Inflammatory macrophage treated with lipopolysaccharide for 4 hours (primary cell): ENCODE measurements at places on chromosomes 1 and 21.

DNA sequence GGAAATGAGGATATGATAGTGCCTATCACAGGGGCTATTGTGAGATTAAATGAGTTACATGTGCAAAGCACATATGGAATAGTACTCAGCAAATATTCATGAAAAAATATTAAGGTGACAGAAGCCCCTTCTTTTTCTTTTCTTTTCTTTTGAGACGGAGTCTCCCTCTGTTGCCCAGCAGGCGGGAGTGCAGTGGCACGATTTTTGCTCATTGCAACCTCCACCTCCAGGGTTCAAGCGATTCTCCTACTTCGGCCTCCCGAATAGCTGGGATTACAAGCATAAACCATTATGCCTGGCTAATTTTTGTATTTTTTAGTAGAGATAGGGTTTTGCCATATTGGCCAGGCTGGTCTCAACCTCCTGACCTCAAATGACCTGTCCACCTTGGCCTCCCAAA, 139.4 kb downstream of the HIVEP3 start:
- DNase-seq, result no peak

DNA sequence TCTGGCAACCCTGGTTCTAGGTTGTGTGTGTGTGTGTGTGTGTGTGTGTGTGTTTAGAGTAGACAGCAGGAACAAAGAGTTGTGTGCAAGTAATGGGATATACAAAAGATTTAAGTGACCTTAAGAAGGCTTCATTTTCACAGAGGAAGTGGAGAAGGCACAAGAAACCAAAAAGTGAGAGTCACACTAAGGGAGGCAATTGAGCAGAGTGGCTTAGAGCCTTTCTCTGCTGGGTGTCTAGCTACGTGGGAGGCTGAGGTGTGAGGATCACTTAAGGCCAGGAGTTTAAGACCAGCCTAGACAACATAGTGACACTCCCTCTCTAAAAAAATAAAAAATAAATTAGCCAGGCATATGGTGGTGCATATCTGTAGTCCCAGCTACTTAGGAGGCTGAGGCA, 44.4 kb upstream of the HAO2 start:
- no peak for DNase-seq

DNA sequence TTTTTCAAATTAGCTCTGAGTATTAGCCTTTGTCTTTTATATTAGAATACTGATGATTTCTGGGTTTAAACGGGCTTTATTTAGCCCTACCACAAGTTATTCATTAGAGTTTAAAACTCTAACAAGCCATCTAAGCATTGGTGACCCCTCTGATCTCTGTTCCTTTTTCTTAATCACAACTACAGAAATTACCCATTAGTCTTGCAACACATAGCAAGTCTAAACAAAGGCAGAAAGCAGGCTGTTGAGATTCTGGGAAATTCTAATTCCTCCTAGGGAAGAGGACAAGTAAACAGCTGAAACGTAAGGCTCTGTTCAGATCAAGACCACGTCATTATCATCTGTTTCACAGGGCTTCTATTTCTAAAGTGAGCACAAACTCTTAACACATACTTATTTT, 491.2 kb upstream of the ZRANB2 start:
- DNase-seq, result peak; percentile 27

- no peak for DNase-seq
Measured at GRCh38 chr1:5576011-5576672, 416.1 kb downstream of the NPHP4 start.

DNA sequence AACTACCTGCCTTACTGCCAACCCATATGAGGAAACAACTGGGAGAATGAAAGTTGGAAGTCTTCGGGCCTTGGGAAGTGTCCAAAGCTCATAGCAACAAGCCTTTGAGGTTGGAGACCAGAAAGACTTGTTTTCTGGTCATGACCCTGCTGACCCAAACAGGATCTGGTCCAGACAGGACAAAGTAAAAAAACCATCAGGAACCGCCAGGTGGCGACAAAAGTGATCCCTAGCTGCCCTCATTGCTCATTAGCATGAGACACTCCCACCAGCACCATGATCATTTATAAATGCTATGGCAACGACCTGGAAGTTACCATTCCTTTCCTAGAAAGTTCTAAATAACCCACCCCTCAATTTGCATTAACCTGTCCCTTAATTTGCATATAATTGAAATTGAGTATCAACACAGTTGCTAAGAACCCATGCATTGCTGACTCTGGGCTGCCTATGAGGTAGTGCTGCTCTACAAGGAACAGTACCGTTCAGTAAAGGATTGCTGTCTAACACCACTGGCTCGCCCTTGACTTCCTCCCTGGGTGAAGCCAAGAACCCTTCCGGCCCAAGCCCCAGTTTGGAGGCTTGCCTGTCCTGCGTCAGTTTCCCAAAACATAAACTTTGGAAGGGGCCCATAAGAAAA, 89.0 kb downstream of the URB2 start:
- DNase-seq, result peak; percentile 6

DNA sequence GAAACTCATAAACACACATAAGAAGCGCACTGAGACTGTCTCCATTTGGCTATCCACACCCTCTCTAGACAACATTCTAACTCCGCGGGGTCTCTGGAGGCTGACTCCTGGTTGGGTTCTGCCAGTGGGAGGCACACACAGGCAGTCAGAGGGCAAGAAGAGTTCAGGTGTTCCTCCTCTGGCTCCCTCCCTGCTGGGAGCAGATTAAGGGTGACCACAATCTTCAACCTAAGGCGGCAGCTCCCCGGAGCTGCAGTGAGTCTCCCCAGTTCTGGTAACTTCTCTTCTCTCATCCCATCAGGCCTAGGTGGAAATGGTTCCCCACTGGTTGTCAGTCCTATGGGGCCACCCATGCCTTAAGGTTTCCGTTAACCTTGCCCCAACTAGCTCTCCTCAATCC, 7.4 kb upstream of the TENT5C start:
- DNase-seq, result no peak

DNA sequence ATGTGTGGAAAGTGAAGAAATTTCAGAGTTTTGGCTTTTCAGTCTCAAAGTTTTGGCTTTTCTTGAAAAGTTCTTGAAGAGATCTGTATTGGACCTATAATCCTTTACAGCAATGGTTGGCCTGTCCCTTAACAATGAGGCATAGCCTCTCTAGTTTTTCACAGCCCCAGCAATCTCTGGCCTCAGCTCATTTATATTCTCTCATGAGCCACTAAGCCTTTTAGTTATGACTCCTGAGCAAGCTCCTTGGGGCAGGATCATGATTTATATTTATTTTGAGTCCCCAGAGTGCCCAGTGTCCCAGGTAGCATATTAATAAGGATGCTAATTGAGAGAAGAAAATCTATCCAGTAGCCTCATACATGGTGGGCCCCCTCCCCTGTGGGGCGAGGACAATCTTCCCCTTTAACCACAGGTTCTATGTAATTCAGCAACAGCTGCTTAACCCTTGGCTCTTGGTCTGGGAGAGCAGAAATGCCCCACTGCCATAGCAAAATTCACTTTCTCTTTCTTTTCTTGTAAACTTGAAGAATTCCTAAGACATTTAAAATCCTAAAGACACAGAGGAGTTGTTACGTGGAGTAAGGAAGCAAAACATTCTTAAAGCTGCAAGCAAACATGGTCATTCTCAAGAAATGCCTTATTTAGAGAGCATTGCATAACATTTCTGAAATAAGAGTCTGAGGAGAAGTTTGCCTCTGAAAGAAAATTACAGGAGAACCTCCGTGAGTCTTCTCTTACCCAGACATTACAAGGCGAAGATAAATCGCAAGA, 6.3 kb downstream of the NGF start:
- DNase-seq, result no peak

- no peak for DNase-seq
Measured at GRCh38 chr21:27582948-27583430, 616.1 kb upstream of the ADAMTS5 start.

GRCh38 chr1:32743380-32744070, 41.0 kb upstream of the SYNC start:
- no peak for DNase-seq

- DNase-seq, result no peak
Measured at GRCh38 chr1:185581020-185581419, 153.2 kb upstream of the HMCN1 start.

DNA sequence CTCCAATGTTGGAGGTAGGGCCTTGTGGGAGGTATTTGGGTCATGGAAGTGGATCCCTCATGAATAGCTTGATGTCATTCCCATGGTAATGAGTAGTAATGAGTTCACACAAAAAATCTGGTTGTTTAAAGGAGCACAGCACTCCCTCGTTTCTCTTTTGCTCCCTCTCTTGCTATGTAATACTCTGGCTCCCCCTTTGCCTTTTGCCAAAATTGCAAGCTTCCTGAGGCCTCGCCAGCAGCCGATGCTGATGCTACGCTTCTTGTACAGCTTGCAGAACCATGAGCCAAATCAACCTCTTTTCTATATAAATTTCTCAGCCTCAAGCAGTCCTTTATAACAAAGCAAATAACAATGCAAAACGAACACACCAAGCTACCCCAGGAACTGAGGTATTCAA, 80.9 kb downstream of the LHX9 start:
- no peak for DNase-seq

DNA sequence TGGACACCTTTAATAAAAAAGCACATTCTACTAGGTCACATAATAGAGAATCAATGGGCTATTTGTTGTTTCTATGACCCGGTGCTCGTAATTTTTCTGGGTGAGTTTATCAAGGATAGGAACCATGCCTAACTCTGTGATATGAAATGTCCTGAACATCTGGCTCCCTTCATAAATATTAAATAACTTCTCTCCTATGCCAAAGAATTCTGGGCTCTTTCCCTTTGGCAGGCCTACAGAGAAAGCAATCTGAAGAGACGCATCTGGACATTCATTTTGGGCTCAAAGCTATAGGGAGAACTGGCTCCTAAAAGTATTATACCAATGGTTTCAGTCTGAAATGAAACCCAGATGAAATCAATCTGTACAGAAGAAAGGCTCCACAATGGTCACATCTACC, 38.8 kb upstream of the ANGPTL7 start:
- no peak for DNase-seq

- no peak for DNase-seq
Measured at GRCh38 chr1:183702087-183702812, 49.1 kb upstream of the APOBEC4 start.

- no peak for DNase-seq
Measured at GRCh38 chr1:16162163-16162822, 6.4 kb upstream of the EPHA2 start.

DNA sequence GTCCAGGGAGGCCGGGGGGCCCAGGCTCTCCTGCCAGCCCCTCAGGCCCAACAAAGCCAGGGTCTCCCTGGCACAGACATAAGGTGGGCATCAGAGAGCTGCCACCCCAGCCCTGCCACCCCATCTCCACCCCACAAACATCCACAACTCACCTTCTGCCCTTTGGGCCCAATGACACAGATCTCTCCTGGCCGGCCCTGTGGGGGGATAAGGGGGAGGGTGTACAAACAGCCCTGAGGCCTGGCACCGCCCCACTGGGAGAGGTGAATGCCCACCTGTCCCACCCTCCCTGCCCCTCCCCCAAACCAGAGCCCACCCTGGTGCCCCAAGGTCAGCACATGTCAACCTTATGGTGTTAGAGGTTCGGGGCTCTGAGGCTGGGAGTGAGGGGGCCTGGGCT, 12.4 kb downstream of the COL16A1 start:
- no peak for DNase-seq

GRCh38 chr21:46005481-46005881, 23.9 kb downstream of the COL6A1 start:
- no peak for DNase-seq
